Astrocyte (in vitro differentiated cells and primary cell): ENCODE measurements at places on chromosomes 13 and 19.

- DNase-seq, result peak; percentile 51
Measured at GRCh38 chr19:40190891-40191835, at the start of gene MAP3K10. TSS of gene MAP3K10 (plus strand) at chr19:40191426. CDS start at chr19:40192032, 606 bp downstream.

GRCh38 chr13:26864576-26864975 lies 104.0 kb upstream of the GPR12 start:
- DNase-seq, result no peak

DNA sequence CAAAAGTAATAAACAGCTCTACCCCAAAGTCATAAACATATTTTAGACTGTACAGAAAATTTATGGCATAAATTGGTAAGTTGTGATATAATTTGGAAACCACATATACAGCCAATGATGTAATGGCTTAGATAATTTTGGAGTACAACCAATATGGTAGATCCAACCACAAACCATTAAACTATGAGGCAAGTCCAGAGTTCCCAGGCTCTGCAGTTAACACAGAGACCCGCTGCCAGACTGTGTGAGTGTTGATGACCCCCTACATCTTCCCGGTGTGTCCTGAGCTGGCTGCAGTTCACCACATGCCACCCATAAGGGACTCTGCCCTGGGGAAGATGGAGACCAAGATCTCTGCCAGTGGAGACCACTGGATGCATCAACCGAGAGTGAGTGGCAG lies 9.9 kb upstream of the SERPINE3 start:
- no peak for DNase-seq

DNA sequence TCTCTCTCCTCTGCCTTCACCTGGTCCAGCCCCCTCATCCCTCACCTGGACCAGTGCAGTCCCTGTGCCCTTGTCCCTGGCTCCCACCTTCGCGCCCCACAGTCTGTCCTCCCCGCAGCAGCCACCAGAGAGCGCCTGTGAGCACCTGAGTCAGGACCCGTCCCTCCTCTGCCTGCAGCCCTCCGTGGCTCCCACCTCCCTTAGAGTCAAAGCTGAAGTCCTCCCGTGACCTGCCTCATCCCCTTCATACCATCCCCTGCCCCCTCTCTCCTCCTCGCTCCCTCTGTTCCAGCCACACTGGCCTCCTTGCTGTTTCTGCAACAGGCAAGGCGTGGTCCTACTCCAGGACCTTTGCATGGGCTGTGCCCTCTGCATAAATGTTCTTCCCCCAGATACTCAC lies 10.3 kb downstream of the CELF5 start:
- DNase-seq, result no peak

DNA sequence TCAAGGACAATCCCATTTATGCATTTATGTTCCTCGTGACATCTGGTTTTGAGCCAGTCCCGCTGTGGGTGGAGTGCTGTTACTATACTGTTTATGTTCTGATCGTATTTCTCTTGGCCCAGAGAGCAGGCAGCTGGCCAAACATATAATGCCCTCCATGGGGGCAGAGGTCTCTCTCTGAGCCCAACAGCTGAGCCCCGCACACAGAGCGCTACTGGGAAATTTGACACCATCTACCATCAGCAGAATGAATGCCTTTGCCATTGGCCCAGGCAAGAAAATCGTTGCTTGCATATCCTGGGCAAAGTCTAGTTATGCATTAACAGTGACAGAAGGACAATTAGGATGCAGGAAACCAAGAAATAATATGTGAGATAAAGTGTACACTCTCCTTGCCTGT lies 126.8 kb upstream of the CACNA1A start:
- peak; percentile 34 for DNase-seq

DNA sequence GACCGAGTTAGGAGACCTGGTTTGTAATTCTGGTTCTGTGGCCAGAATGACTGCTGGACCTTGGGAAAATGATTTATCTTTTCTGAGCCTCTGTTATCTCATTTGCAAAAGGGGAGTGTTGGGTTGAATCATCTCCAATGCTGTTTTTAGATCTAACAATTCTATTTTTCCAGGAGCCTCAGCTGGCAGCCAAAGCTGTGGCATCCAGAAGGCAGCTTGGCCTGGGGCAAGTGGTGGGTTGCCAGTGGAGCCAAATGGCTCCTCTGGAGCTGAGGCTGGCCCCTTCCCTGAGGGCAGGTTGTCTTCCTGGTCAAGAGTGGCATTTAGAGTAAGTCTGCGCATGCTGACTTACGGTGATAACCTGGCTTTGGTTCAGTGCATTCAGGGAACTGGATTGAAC lies 21.3 kb downstream of the B3GLCT start:
- DNase-seq, result no peak

GRCh38 chr19:13840305-13841085 lies 36.4 kb upstream of the NANOS3 start:
- DNase-seq, result no peak

DNA sequence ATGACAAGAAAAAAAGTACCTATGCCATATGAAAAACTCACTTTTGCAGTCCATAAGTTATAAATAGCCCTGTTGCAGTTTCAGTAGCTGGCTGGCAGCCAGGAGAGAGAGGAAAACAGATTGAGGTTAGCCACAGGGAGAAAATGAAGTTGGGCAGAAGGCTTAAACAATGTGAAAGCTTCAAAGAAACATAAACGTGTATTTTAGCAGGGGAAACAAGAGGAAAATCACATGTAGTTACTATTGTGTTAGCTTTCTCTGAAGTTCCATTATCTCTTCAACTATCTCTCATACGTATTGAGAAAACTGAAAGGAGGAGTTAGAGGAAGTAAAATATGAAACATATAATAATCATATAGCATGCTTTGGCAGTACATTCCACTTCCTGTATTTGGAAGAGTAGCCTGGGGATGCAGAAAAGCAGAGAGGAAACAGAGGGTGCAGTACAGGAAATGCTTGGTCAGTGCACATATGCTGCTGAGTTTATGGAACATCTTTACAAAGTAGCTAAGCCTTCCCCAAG lies 1551.1 kb downstream of the EFNB2 start:
- DNase-seq, result peak; percentile 71

DNA sequence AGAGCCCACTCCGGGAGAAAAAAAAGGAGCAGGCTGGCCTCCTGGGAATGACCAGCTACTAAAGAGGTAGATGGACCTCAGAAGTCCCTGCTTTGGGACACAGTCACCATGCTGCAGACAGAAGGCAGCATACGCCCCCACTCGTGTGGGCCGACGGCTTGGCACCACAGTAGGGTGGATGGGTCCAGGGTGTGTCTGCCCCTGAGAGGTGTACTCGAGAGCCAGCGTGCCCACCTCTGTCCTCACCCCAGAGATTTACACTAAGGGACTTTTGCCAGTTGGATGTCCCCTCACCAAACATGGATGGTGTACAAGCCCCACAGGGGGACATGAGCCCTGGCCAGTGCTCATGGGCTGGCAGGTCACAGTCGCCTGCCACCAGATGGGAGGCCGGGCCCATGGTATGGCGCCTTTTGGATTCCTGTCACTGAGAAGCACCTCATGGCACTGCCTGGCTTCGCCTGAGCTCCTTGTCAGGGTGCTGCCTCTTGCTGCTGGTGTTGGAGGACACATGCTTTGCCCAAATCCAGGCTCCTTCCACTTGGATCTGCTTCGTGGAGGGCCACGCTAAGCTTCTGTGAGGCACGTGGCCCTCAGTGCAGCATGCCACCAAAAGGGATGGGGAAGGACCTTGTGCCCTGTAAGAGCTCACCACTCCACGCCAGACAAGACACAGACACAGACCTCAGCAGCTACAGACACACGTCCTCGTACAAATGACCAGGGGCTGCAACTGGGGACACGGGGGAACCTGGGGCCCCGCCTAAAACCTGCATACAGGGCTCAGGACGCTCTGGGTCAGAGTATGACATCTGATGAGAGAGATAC lies 13.3 kb upstream of the EPHX3 start:
- DNase-seq, result no peak

- no peak for DNase-seq
Measured at GRCh38 chr13:111927181-111927540, 139.8 kb upstream of the SOX1 start.

DNA sequence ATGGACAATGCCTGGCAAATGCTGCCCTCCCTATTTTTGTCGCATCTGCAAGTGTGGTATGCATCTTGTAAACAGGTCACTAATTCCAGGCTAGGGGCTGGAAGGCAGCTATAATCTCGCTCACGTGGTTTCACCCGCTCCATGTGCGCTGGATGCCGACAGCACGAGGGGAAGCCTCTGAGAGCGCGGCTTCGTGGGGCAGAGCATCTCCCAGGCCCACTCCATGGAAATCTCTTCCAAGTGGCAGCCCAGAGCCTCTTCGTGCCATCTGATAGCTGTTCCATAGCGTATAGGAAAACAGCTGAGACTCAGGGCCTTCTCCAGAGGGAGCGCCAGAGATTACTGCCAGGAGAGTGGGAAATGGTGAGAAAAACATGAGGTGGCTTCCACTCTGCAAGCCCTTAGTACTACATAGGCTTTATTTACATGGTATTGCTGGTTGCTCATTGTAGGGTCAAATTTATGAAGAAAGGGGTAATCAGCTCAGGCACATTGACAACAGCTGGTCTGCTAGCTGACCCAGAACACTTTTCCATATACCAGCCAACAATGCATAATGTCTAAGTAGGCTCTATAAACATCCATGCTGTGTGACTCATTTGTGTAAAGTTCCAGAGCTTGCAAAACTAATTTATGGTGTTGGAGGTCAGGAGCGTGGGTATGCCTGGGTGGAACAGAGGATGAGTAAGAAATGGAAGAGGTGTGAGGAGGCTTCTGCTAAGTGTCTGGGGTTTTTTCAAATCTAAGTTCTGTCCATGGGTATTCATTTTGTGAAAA lies 165.2 kb downstream of the SHISA2 start:
- peak; percentile 90 for DNase-seq

GRCh38 chr19:5091684-5092480 lies 123.0 kb downstream of the KDM4B start:
- DNase-seq, result no peak

DNA sequence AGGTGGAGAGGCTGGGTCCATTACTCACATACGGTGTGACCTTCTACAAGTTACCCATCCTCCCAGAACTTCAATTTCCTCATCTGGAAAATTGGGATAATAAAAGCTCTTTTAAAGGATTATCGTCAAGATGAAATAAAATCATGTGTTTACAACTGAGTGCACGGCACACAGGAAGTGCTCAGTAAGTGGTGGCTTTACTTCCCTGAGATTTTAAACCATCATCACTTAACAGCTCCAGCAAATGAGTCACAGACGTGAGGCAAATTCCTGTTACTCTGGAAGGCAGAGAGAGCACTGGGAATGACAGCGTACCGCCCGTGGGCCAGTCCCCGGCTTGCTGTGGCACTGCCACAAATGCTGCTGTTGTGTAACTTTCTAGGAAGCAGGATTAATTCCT lies 64.1 kb downstream of the MRPL57 start:
- DNase-seq, result peak; percentile 48

DNA sequence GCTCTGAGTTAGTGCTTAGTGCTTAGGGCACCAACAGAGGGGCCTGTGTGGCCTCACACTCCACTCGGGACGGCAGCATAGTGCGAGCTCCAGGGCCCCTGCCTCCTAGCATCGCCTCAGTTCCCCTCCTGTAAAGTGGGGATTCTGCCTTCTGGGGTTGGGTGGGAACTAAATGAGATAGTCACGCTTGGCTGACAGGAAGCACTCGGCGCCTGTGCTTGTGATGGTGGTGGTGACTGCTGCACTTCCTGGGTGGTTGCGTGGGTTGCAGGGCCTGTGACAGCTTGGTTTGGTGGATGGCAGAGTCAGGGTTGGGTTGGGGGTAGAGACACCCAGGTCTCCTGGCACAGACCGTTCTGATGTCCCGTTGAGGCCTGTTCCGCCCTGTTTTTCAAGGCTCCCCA lies 7.7 kb downstream of the PLEKHF1 start:
- no peak for DNase-seq

- DNase-seq, result no peak
Measured at GRCh38 chr19:39540333-39540673, 342 bp upstream of the EID2 start.

DNA sequence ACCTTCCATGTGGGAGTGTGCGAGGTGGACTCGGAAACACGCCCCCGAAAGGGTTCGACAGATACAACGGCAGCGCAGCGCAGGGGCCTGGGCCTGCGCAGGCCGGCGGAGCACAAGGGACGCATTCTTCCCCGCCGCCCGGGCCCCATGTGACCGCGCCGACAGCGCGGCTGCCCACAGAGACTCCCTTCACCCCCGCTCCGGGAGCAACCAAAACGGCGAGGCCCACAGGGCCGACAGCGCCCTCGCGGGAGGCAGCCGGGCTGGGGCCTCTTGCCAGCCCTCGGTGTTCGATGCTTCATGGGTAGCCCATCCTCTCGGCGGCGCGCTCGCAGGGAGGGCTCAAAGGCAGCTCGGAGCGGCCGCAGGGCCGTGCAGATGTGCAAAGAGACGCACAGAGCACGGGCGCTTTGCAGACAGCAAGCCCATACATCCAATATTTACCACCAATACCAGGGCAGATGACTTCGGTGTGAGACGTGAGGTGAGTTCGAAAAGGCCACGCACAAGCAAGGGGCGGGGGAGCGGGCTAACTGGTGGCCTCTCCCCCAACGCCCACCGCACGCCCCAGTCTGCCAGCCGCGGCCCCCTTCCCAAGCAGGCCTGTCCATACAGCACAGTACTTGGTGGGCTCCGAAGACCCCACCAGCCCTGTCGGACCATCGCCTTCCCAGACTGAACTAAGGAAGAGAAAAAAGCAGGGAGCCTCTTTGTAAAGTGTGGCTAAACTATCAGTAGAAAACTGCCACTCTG lies 89.9 kb downstream of the CRYL1 start:
- no peak for DNase-seq

DNA sequence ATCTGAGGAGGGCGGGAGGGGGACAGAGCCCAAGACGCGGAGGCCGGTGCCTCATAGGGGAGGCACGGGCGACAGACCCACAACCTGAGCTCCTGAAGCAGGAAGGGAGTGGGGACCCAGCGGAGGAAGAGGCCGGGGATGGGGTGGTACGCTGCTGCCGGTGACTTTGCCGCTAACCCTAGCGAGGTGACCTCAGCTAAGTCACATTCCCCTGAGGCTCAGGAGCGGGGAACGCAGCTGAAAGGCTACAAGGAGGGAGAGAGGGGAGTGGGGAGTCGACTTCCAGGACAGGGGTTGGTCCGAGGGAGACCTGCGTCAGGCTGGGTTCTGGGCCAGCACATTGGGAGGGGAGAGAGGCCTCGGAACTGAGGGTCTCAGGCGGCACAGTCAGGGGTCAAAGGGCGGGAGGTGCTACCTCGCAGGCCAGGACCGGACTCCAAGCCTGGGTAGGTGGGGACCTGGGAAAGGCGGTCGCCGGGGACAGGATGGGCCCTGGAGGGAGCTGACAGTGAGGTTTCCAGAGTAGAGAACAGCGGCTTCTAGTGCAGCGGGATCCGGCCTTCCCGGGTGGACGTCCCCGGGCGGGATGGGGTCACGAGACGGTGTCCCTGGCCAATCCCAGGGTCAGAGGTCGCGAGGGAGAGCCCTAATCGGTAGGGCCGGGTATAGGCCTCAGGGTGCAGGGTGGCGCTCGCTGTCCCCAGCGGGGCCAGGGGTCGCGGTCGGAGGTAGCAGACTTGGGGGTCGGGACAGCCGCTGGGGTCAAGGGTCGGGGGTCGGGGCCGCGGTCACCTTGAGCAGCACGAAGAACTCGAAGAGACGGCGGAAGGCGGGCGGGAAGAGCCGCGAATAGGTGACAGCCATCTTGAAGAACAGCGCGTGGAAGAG lies 699 bp downstream of the TMEM259 start:
- no peak for DNase-seq
